ENCODE measurements at places on chromosomes 5 and 9. TPM values are rescaled to one million over a fixed set of nuclear protein-coding genes. Genes with fewer than 3 reads are reported as not detected.

DNA sequence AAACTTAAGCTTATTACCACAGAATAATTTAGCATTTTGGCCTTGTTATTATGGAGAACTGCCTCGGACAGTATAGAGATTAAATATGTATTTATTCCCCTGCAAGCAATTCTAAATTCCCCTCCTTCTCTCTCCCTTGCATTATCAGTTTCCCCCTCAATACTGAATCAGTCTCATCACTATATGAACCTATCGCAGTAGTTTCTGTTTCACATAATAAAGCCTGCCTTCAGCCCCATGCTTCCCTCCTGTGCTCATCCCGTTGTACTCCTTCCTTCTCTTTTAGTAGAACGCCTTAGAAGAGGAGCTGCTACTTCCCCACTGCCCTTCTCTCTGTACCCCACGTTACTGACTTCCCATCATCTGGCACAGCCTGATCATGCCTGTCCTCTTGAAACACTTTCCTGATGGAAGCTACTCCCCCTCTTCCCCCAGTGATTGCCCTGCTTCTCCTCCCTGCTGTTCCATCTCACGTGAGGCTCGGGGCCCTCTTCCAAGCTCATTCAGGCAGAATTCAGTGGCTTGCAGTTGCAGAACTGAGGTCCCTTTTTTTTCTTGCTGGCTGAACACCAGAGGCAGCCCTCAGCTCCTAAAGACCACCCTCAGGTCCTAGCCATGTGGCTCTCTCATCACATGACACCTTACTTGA, 93.4 kb downstream of the PPIC start:
- no peaks in the 10 kb centered on the region for H3K27me3 ChIP-seq
- DNase-seq = no peak
- H3K4me3 ChIP-seq = no peak overlapping the region

- no peaks in the 10 kb centered on the region for H3K27me3 ChIP-seq
- H3K4me3 ChIP-seq = no peak overlapping the region
- no peak overlapping the region for H3K27ac ChIP-seq
- DNase-seq = no peak
- no peaks in the 10 kb centered on the region for H3K4me1 ChIP-seq
Observed at GRCh38 chr9:124348831-124349230, 66.4 kb downstream of the PSMB7 start.

CYLC2 gene
- not detected for total RNA-seq

C6 gene
- total RNA-seq = not detected

Data from Calu3 (cell line).